ENCODE measurements at places on chromosomes 4 and X.

DNA sequence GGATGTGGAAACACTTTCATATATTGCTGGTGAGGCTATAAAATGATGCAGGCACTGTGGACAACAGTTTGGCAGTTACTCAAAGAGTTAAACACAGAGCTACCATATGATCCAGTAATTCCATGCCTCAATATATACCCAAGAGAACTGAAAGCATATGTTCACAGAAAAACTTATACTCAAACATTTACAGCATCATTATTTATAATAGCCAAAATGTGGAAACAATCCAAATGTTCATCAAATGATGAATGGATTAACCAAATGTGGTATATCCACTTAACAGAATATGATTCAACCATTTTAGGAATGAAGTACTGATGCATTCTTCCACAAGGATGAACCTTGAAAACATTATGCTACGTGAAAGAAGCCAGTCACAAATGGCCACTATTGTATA is 603.8 kb downstream of the IQCM start:
- no peak for DNase-seq

GRCh38 chr4:27350161-27350560 is 489.5 kb downstream of the STIM2 start:
- DNase-seq, result no peak

GRCh38 chr4:120517966-120518365 is 404.6 kb downstream of the PRDM5 start:
- DNase-seq, result no peak

- DNase-seq, result no peak
Measured at GRCh38 chrX:18290200-18290599, 64.3 kb downstream of the SCML2 start.

DNA sequence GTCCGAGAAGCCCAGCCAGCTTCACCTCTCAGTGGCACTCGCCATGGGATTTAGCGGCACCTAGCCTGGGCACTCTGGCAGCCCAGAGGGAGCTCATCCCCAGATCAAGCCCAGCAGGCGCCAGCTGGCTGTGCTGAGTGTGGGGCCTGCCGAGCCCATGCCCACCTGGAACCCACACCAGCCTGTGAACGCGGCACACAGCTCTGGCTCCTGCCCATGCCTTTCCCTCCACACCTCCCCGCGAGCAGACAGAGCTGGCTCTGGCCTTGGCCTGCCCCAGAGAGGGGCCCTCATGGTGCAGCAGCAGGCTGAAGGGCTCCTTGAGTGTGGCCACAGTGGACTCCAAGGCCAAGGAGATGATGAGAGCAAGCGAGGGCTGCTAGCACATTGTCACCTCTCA is 38.0 kb upstream of the AADAT start:
- no peak for DNase-seq

DNA sequence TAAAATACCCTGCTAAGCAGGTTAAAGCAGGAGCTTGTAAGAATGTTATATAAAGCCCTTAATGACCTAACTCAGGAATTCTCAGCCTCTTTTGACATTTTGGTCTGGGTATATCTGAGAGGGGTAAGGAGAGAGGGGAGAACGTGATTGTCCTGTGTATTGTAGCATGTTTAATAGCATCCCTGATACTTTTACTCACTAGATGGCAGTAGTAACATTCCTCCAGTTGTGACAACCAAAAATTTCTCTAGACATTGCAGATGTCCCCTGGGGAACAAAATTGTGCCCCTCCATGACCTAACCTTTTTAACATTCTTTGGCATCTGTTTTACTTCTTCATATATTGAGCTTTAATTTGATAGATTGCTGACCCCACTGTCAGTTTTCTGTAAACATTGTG is 17.9 kb downstream of the SMARCA5 start:
- no peak for DNase-seq

DNA sequence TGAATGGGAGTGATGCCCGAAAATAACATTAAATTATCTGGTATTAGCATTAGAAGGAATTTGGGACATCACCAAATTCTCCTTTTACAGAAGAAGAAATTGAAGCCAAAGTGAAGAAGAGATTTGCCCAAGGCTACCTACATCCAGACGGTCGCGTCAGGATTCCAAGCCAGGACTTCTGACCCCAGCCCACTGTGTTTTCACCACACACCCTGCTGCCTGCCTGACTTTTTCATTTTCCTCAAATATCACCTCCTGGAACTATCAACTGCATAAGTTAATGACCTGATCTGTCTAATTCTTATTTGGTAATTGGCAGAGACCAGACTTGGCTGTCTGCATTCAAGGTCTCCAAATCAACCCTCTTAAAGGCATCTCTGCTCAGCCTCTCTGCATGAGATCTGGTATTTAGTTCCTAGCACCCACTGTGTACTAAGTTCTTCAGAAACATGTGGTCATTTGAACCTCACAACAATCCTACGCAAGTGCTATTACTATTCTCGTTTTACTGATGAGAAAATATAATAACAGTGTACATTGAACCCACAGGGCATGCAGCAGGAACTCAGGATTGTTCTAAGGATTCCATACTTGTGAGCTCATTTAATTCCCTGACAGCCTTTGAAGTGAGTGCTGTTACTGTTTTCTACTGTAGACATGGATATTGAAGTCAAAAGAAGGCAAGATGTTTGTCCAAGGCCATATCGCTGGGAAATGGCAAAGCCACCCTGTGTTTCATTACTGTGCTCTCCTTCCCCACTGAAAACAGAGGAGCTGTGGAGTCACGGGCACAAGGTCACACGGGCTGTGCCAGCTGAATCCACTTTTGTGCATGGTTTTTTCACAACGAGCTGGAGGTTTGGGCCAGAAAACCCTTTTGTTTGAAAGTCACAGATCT is 195.2 kb upstream of the C1QTNF7 start:
- DNase-seq, result no peak

DNA sequence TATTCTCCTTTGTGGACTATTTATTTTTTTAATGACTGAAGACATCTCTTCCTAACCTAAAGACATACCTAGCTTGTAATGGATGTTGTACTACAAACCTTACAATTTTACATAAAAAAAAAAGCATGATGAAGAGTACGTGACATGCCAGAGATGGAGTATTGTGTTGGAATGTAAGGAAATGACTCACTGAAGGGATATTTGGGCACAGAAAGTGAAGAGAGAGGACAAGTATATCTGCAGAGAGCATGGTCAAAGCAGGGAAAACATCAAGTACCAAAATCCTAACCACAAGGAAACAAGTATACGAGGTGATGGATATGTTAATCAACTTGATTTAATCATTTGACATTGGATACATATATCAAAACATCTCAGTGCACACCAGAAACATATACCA is 1051.4 kb upstream of the PRKX start:
- DNase-seq, result no peak

DNA sequence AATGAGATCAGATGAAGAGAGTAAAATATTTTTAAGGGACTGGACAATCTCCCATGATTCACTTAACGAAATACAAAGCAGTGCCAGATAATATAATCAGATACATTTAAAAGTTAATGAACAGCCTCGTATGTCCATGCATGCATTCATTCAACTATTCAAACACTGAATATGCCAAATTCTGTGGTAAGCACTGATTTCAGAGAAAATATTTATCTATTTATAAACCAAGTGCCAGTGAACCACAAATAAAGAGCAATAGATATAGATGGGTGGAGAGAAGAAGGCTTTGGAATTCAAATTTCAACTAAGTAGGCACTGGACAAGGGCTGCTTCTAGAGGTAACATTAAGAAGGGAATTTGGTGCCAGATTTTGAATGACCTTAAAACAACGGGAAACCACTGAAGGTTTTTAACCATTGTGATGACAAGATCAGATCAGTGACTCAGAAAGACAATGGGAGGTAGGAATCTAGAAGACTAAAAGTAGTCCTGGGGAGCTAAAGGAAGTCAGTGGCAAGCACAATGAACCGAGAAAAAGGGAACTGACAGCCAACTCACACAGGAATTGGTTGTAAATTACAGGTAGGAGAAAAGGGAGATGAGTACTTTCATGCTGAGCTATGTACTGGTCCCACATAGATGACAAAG is 14.2 kb downstream of the ELOVL6 start:
- DNase-seq, result no peak

DNA sequence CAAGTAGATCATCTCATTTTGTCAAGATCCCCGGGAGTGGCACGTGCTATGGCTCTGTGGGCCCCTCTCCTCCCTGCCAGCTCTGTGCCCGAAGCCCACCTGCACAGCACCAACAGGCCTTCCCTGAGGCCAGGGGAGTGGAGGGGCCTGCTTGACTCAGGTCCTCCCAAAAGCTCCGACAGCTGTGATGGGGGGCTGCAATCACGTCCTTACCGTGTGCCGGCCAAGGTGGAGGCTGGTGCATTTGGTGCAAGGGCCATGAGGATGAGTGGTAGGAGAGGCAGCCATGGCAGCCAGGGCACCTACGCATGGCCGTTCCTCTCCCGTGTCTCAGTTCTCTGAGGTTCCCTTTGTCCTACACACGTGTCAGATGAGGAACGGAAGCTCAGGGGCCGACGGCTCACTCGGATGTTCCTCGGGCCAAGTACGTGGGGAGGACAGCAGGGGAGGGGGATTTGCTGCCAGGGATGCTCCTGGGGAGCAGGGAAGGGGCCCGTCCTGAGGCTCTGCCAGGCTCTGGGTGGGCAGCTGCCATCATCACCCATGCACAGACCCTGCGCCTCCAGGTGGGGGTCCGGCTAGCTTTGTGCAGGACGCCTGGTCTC is 95.8 kb downstream of the HMX1 start:
- no peak for DNase-seq

- DNase-seq, result no peak
Measured at GRCh38 chr4:136355970-136356369, 1176.3 kb downstream of the PCDH18 start.

DNA sequence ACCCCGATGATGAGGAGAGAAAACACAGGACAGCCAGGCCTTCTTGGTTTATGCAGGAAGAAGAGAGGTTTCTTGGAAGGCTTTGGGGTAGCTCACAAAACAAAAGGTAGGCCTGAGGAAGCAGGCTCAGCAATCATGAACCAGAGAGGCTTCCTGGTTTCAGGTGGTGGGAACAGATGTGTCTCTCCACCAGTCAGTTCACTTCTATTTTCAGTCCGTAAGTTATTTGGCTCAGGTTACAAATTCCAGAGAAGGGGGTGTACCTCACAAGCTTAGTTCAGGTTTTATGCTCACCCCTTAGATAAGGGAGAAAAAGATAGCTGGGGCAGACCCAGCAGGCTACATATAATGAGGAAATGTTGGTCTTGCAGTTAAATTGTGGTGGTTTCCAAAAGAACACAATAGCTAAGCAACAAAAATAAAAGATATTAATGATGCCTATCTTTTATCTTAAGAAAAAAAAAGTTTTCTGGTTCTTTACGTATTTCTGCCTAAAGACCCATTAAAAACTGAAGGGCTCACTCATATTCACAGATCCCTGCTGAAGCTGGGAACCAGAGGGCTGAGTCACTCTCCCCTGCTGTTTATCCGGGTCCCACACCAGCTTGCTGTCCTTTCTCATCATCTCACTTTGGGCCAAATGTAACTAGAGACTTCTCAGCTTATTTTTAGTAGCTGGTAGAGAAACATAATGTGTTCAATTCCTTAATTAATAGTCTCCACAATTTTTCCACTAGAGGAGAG is 177.0 kb downstream of the CAMK2D start:
- DNase-seq, result no peak

- no peak for DNase-seq
Measured at GRCh38 chr4:174532445-174532844, 10.2 kb upstream of the HPGD start.

DNA sequence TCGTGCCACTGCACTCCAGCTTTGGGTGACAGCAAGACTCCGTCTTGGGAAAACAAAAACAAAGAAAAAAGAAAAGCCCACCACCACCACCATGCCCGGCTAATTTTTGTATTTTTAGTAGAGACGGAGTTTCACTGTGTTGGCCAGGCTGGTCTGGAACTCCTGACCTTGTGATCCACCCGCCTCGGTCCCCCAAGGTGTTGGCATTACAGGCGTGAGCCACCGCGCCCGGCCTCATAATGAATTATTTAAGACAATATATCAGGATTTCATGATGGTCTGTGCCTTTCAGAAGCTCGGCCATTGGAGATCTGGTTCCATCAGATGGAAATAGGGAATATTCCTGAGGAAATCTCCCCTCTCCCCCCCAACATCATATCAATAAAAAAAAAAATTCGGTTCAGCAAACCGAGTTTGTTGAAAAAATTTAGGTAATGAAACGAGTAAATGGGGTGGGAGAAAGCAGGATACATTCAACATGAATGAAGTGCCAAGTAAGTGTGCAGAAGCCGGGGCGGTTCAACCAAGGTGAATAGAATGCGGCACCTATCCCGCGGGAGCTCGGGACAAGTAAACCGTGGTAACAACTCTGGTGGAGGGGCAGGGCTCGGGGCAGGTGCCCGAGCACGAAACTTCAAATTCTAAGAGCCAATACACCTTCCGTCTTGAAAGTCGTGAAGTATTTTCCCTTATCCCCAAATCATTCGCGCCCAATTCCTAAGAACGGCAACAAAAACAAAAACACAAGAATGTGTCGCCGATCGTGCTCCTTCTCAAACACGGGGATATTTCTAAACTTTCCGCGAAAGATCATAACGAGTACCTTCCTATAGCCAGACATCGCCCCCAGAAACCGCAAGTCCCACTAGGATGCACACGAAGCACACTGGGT is 773 bp upstream of the TXLNG start:
- no peak for DNase-seq

DNA sequence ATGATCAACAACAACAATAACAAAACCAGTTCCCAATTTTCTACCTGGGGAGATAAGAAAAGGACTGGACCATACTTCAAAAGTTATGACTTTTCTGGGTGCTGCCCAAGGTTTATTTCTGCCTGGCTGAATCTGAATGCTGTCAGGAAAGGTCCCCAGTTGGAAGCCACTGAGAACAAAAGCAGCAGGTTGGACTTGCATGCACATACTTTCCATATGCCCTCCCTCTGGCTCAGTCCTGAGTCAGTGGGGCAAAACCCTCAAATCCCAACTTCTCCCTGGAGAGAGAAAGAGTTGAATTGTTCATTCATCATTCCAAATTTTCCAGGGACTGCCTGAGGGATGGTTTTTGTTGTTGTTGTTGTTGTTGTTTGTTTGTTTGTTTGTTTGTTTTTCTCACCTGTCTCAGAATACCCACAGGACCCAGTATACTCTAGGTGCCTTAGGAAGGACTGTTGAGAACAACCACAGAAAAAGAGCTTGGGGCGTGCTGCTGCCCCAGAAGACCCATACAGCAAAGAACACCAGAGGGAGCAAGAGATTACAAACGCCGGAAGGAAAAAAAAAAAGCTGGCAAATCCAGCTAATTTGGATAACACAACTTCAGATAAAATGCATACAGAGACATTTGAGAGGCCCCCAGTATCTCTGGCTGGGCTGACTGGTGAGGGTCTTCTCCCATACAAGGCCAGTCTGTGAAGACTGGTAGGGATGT is 138.9 kb upstream of the INPP4B start:
- DNase-seq, result no peak

- DNase-seq, result no peak
Measured at GRCh38 chrX:16882169-16882568, 12.0 kb upstream of the RBBP7 start.

GRCh38 chrX:97402333-97402732 is 518.6 kb downstream of the RPA4 start:
- no peak for DNase-seq

Data from omental fat pad (tissue), 4 donors.